ENCODE measurements at places on chromosomes 4 and X.

DNA sequence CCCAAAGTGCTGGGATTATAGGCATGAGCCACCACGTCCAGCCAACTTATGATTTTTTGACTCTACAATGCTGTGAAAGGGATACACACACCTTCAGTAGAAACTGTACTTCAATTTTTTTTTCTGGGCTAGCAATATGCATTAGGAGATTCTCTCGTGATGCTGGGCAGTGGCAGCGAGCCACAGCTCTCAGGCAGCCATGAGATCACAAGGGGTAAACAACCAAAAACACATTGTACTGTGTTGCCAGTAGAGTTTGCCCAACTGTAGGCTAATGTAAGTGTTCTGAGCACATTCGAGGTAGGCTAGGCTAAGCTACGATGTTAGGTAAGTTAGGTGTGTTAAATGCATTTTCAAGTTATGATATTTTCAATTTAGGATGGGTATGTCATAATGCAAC, 25.7 kb downstream of the RAB33A start:
- DNase-seq, result no peak

- DNase-seq, result no peak
Measured at GRCh38 chr4:53512608-53513007, 78.7 kb downstream of the LNX1 start.

DNA sequence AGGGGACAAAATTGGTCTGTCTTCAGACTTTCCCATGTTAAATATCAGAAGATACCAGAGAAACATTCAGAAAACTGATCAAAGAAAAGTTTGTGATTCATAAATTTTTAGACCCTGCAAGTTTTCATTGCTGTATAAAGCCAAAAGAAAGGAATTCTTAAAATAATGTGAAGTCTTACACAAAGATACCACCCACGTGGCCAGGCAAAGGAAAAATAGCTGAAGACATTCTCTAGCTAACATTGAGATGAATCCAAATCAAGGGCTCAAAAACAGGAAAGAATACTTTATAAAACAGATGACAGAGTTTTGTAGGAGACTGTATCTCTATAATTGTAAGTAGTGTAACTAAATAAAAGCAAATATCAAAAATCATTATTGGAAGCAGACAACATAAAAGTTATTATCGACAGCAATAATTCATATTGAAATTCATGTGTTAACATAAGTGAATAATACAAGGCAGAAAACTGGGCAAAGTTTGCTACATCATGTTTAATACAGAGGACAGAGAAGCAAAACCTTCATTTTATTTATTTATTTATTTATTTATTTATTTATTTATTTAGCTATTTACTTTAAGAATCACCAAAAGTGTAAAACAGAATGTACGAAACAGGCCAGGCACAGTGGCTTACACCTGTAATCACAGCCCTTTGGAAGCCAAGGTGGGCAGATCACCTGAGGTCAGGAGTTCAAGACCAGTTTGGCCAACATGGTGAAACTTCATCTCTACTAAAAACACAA, 204.6 kb upstream of the SLIT2 start:
- DNase-seq, result peak; percentile 18

GRCh38 chrX:87299563-87300160, 217.9 kb upstream of the KLHL4 start:
- peak; percentile 39 for DNase-seq

- DNase-seq, result no peak
Measured at GRCh38 chr4:176409627-176410026, 89.9 kb downstream of the SPCS3 start.

Measured in cardiac fibroblast (primary cell).